ENCODE measurements at places on chromosomes 2 and 18. TPM values are rescaled to one million over a fixed set of nuclear protein-coding genes. Genes with fewer than 3 reads are reported as not detected.

Gene SAG
- polyA plus RNA-seq: not detected

Gene SPDYA
- polyA plus RNA-seq: 0.10 TPM

Gene ITGA4
- 17.6 TPM for polyA plus RNA-seq

Gene GPR39
- polyA plus RNA-seq: 1.9 TPM

Gene SPATA3
- polyA plus RNA-seq: not detected

Gene CNDP2
- polyA plus RNA-seq: 86.6 TPM

Gene B4GALT6
- 0.26 TPM for polyA plus RNA-seq

Gene DSG1
- polyA plus RNA-seq: not detected

Gene GPAT2
- 4.9 TPM for polyA plus RNA-seq

Gene ATOH8
- 19.5 TPM for polyA plus RNA-seq

Gene FAM124B
- 0.04 TPM for polyA plus RNA-seq

Gene G6PC2
- polyA plus RNA-seq: not detected

GRCh38 chr2:85523903-85524335 lies 15.0 kb upstream of the MAT2A start:
- no peak for DNase-seq

DNA sequence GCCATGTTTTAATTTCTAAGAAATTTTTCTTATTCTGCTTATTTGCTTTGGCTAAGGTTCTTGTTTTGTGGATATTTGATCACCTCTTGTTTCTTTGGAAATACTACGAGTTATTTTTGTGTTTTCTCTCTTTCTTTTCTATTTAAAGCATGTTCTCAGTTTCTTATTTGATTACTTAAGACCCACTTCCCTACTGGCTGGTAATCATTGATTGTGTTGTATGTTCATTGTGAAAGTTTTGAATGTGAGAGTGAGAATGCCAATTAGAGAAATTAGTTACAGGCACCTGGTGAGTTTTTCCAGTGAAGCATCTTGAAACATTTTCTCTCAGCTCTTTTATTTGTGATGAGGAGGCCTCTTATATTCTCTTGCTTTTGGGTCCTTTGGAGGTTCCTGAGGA lies 226.7 kb upstream of the MC4R start:
- no peak for DNase-seq

- no peak for DNase-seq
Measured at GRCh38 chr2:60439219-60439974, 114.1 kb downstream of the BCL11A start.

GRCh38 chr18:44290366-44290977 lies 390.2 kb upstream of the SETBP1 start:
- no peak for DNase-seq

- no peak for DNase-seq
Measured at GRCh38 chr2:173760553-173760952, 204.6 kb downstream of the SP3 start.

DNA sequence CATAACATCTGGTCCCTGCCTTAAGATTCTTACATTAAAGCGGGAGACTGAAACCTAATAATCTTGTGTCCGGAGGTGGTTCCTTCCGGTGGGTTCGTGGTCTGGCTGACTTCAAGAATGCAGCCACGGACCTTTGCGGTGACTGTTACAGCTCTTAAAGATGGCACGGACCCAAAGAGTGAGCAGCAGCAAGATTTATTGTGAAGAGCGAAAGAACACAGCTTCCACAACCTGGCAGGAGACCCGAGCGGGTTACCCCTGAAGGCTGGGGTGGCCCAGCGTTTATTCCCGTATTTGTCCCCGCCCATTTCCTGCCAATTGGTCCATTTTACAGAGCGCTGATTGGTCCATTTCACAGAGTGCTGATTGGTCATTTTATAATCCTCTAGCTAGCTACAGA lies 122.3 kb upstream of the SIX2 start:
- DNase-seq: no peak

GRCh38 chr2:211468877-211469663 lies 912.7 kb downstream of the CPS1 start:
- DNase-seq: no peak

DNA sequence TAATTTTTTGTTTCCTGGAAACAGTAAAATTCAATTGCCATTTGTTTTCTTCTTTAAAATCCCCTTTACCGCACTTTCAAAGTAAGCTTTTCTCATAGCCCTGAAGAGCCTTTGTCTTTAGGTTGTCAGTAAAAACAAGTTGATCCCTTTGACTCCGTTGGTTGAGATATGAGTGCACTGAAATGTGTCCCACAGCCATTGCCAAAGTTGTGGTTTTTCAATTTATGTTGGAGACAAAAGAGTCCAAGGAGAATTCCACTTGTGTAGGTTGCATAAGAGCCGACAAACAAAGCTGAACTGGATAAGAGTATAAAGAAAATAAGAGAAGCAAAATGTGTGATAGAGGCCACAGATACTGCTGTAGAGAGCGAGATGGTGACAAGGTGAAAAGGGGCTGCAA lies 26.1 kb upstream of the HNMT start:
- no peak for DNase-seq

DNA sequence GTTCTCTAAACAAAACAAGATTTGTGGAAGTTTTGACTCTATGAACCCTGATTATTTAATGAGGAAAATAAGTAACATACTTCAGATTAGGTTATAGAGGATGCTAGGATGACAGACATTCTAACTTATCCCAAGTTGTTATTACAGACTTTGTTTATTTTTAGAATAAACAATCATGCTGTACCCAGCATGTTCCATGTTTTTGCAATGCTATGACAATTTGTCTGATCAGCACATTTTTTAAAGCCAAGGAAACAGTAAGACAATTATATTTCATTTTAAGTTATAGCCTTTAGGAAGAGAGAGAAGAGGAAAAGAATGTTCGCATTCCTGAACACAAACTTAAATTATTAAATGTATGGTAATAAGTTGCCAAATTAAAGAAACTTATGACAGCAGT lies 119.8 kb downstream of the KYNU start:
- DNase-seq: no peak

GRCh38 chr2:188983427-188984064 lies 9.4 kb downstream of the COL3A1 start:
- DNase-seq: peak; percentile 50

DNA sequence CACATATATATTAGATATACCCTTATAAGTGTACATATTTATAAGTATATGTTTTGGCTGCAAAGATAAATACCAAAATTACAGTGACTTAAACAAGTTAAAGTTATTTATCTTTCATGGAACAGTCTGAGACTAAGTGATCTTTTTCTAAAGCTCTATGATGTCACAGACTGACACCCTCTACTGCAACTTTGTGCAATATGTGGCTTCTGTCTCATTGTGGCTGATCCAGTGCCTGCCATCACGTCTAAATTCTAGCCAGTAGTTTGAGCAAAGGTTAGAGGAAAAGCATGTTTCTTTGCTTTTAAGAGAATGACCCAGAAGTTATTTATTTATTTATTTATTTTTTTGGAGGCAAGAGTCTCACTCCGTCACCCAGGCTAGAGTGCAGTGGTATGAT lies 13.8 kb upstream of the GATA6 start:
- DNase-seq: no peak

DNA sequence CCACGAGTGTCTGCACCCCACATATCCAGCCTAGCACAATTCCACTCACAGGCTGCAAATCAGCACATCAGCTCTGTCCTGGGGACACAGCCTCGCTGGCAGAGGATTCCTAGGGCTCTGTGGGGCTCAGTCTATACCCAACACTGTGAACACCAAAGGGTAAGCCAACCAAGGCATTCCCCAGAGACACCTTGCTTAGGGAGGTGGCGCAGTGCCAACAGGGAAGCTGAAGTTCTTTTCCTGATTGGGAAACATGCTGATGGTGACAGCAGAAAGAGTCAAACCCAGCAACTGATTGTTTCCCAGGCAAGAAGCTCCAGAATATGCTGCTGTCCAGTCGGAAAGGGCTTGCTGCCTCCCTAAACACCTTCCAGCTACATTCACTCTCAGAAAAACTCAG lies 55.8 kb downstream of the TTC32 start:
- DNase-seq: no peak

GRCh38 chr2:111522231-111522768 lies 361.7 kb downstream of the ANAPC1 start:
- DNase-seq: peak; percentile 33

DNA sequence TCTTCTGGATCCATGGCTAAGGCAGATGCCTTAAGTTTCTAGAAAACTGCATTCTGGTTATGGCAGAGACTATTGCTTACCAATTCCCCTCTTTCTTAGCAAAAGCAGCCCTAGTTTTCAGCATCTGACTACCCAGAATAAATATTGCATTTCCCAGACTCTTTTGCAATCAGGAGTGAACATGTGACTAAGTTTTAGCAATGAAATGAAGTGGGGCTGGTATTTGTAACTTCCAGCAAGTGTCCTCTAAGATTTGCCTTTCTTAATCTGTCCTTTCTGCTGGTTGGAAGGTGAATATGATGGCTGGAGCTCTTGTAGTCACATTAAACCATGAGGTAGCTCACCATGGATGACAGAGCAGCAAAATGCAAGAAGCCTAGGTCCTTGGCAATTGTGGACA lies 132.9 kb upstream of the PKDCC start:
- DNase-seq: no peak

GRCh38 chr2:233830111-233830802 lies 24.1 kb downstream of the HJURP start:
- no peak for DNase-seq

GRCh38 chr2:128091726-128092080 lies 703 bp downstream of the UGGT1 start:
- no peak for DNase-seq

- DNase-seq: peak; percentile 88
Measured at GRCh38 chr2:102094917-102095316, 47.6 kb upstream of the IL1R1 start.

GRCh38 chr18:2572171-2572569 lies 813 bp downstream of the NDC80 start:
- DNase-seq: no peak

All from BJ (cell line).